ENCODE measurements at places on chromosomes 12 and 14.

GRCh38 chr14:71891185-71891584 is 41.0 kb upstream of the RGS6 start:
- no peak for DNase-seq

DNA sequence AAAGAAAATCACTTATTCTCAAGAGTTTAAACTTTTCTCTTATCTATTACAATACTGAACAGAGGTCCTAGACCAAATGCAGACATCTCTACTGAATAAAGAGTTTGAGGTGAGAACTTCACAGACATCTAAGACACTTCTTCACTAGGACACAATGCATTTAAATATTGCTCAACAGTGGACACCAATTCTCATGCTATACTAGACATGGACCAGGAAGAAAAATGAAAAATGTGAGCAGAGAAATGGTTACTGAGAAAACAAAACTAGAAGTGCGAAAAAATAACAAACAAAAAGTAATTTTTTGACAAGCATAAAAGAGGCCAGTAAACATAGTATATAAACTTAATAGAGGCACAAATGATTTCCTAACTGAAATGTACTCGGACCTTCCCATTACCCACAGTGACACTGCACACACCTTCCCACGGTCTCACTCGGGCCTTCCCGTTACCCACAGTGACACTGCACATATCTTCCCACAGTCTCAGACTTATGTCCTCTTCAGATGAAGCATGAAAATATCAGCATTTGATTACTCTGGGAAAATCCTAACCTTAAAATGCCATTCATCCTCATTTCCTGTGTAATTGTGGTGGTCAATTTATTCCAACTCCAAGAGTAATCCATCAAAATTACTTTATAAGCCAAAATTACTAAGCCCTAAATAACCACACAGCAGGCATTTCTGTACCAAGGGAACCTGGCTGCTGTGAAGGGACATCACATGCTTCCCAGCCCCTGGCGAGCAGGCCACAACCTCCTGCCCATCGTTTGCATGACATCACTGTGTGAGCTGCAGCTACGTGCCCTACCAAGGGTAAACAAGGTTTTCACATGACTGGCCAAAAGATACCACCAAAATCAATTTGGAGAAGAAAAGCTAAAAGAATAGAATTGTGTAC is 6.4 kb downstream of the SLC15A4 start:
- no peak for DNase-seq

GRCh38 chr14:49754570-49755097 is 13.3 kb upstream of the KLHDC2 start:
- DNase-seq = no peak

DNA sequence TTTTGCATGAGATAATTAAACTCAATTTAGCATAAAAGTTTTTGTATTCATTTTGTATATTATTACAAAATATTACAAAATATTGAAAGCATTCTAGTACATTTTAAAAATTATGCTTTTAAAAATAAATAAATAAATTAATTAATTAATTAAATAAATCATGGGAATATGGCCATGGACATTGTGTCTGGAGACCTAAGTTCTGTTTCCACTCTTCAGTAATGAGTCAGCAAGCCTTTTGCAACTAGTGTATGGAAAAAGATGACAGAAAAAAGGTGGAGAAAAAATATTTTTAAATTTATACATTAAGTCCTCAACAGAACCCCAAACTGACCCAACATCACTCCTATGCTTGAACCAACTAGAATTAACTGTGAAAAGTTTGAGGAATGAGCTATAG is 1187.5 kb upstream of the USP15 start:
- DNase-seq = no peak

GRCh38 chr12:122659579-122659978 is 43.6 kb downstream of the HCAR2 start:
- DNase-seq = no peak

DNA sequence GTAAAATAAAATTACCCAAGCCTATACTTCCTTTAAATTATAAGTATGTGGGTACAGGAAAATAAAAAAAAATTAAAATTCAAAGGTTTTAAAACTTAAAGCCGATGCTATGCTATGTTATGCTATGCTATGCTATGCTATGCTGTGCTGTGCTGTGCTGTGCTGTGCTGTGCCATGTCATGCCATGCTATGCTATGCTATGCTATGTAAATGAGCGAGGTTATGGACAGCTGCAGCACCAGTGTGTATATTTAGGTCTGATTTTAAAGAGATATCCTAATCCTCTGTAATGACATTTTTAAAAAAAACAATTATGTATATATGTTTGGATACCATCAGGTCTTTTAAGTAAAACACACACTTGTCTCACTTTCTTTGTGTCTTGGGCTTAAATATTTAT is 1822.0 kb upstream of the SEL1L start:
- DNase-seq = no peak

DNA sequence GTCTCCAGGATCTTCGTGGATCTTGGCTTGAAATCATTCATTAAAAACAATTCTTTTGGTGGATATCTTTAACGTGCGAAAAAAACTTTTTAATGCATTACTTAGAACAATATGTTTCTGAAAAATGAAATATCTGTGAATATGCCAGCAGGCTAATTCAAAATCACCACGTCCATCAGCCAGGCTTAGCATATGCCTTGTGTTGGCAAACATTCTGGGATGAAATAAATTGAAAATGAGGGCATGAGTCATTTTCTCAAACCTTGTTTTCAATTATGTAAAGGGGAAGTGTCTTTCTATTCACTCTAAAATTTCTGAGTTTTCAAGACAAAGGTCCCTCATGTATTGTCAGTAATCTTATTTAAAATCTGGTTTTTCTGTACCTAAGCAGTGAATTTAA is 393.9 kb downstream of the PAWR start:
- DNase-seq = no peak

DNA sequence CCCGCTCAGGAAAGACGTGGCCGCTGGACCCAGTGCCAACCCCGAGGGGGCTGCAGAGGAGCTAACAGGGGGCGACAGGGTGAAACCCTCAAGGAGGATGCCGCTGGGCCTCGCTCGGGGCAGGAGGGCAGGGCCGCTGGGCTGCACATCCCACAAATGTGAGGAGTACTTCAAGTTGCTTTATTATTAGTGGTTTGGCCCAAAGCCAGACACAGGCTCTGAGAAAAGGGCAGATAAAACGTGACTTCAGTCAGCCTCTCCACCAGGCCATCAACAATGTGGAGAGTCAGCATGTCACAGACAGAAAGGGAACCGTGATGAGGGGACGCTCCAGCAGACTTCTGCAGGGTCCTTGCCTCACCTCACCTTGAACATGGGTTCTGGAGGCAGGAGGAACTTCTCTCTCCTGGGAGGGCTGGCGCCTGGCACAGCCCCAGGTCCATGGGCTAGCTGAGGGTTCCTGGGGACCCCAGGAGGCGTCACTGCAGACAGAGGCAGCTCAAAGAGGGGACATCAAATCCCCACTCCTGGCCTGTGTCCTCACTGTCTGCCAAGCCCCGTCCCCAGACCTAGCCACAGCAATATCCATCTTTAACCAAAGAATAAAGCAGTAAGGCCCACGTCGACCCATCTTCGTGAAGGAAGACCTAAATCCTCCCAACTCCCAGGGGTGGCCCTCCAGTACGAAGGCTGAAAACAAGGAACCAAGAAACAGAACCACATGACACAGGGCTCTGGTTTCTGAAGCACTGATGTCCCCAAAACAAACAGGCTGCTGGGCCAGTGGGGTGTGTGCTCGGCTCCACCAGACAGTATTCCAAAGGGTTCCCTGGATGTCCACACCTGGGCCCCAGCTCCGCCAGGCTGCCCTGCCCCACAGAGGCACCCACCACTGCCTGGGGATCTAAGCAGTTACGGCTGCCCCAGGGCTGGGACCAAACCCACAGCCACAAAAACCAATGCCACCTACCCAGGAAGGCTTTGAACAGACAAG is 35.1 kb downstream of the CCDC85C start:
- DNase-seq = no peak

DNA sequence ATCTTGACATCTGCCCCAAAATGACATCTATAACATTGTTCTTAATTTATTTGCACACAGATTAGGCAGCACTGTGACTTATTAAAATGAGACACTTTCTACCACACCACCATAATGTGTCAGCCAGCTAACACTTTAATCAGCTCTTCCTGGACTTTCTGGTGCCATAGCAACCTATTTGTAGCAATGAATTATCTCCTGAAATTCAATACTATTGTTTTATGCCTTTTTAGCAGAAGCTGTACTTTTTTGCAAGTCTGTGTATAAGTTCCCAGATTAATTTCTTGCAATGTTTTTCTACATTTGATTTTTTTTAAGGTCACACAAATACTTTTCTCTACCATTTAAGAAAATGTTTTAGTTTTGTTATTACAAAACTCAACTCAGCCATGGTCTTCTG is 72.8 kb upstream of the SAV1 start:
- DNase-seq = no peak

DNA sequence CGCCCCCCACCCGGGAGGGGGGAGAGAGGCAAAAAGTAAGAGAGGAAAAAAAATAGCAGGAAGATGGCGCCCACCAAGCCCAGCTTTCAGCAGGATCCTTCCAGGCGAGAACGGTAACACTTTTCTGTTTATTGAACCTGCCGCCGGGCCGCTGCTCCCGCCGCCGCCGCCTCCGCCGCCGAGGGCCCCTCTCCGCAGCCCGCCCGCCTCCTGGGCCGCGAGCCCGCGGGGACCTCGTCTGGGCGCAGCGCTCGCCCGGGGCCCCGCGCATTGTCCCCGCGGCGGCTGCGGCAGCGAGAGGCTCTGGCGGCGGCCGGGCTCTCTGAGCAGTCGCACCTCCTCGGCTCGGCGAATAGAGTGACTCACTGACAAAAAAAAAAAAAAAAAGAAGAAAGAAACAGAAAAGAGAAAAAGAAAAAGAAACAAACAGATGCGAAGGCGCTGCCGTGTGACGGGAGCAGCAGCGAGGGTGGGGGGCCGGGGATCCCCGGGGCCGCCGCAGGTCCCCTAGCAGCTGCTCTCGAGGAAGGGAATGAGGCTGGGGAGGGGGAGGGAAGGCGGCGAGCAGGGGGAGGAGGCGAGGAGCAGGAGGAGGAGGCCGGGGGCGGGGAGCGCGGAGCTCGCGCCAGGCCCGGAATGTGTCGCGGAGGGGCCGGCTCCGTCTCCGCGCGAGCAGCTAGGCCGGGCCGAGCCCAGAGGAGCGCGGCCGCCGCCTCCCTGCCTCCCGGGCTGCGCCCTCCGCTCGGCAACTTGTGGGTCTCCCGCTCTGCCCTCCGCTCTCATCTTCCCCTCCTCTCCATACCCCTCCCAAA is 781 bp downstream of the NPAS3 start:
- no peak for DNase-seq

GRCh38 chr12:46487567-46488131 is 115.1 kb upstream of the SLC38A2 start:
- no peak for DNase-seq

DNA sequence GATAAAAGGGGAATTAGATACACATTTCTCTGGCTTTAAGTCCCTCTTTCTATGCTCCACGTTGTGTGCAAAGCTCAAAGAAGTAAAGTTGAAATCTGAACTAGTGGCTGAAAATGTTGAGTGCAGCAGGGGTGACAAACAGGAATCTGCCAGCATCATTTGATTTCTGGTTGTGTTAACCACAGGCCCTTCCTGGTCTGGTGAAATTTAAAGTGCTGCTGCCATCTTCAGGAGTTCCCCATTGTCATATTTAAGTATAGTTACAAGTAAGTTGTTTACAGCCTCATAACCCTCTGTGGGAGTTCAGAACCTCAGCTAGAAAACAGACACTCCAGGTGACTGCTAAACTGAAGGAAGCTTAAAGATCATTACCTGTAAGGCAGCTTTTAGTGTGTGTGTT is 90.9 kb upstream of the CCDC196 start:
- no peak for DNase-seq

DNA sequence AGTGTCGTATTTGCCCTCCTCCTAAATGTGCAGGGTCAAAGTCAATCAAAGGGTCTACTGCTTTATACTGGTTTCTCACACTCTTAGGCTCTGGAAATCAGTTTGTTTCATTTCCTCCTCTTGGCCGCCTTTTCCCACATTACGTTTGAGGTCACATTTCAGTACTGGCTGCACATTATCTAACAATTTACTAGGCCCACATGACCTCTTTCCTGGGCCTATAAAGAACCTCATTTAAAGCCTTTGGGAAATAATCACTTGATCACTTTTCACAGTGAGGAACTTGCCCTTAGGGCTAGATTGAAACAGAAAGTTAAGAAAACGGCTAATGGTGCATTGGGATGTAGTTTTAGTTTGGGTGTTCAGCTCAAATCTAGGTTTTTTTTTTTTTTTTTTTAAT is 497.5 kb downstream of the RERGL start:
- no peak for DNase-seq
